ENCODE measurements at places on chromosomes 6 and 20.

DNA sequence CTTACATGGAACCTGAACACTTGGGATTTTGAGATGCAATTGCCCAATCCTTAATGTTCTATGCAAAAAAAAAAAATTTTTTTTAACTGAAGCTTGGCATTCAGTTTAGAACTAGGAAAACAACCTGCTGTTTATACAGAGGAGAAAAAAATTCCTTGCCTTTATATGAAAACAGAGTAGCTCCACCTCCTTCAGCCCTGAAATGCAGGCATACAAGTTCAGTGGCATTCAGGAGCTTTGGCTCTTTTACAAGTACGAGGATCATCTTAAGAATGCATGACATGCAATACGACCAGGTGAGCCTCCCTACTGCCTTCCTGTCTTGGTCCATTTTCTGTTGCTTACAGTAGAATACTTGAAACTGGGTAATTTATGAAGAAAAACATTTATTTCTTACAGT lies 20.4 kb downstream of the PAX1 start:
- DNase-seq, result no peak

DNA sequence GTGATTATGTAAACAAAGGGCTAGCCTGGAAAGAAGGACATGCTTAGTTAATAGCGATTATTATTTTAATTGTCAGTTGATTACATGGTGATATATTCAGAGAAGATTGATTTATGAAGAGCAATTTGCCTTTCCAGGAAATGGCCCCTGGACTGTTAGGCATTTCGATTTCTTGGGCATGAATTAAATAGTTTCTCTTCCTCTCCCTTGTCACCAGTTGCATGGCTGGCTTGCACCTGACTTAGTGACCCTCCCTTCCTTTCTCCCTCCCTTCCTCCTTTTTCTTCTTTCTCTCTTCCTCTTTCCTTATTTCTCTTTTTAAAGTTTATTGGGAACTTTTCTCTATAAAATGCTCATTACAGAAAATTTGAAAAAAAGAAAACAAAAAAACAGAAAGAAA lies 235.4 kb downstream of the CDC5L start:
- DNase-seq, result no peak

DNA sequence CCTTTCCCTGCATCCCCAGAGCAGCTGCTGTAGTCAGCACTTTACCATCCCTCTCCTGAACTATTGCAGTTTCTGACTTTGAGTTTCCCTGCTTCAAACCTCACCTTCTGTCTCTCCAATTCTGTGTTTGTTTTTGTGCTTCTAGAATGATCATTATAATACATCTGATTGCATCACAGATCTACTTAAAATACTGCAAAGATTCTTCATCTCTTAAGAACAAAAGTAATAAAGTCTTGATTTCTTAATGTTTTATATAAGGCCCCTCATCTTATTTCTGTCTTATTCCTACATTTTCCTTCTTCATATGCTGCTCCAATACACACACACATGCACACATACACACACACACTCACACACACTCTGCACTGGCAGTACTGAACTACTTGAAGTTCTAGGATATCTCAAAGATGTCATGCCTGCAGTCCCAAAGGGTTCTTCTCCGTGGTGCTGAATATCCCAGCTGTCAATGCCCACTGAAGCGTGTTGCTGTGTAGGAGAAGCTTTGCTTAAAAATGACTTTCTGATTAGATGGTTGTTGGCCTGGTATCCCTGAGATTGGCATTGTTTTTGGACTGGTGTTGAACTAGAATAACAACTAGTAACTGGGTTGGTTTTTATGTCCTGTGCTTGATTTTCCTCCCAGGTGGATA lies 97.2 kb downstream of the MAP3K4 start:
- no peak for DNase-seq

DNA sequence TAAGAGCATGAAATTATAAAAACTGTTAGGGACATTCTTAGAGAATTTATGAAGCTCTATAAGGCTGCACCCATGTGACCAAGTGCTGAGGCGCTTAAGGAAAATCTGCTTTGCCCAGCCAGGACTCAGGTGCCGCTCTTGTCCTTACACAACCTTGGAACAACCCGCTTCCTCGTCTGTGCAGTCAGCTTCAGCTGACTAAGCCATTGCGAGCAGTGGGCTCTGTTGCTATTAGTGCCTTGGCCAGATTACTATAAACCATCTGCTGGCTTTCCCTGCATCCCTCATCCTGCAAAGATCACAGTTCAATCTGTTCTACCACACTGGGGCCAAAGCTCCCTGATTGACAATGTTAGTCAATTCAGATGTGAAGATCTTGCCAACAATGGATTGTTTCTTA lies 89.1 kb upstream of the E2F3 start:
- no peak for DNase-seq

- DNase-seq, result no peak
These were observed 955 bp upstream of the SLC26A8 start for GRCh38 chr6:36025260-36025931.

GRCh38 chr6:28563430-28564095 lies 37.9 kb downstream of the GPX5 start:
- no peak for DNase-seq

DNA sequence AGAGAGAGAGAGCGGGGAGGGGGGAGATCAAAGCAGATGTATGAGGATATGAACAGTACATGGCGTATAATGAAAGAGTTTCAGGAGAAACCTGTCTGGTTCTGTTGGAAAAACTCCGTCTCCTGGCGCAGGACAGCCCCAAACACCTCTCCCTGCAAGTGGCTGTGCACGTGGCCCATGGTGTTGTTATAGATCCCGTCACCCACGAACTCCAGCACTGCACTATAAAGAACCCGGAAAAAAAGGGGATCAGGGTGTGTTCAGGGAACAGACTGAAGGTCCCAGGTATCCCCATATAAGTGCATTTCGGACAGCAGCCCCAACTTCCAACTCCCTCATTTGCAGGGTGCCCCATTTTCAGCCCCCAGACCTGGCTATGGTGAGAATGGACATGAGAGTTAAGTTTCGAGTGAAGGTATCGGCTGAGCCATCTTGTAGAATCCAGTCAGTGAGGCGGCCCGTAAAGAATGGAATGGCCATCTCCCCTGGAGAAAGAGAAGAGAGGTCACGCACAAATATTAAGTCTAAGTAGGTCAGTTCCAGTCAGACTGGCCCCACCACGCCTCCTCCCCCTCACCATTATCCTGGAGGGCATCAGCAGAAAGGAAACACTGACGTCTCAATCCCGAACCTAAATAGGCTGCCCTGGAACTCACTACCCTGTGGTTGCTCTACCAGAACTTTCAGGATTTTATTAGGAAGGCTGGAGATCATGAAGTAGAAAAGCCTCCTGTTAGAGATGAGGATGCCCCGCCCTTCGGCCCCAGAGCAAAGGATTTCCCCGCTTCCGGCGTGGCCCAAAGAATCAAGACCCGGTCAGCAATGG lies 1.3 kb downstream of the TAP1 start:
- no peak for DNase-seq

DNA sequence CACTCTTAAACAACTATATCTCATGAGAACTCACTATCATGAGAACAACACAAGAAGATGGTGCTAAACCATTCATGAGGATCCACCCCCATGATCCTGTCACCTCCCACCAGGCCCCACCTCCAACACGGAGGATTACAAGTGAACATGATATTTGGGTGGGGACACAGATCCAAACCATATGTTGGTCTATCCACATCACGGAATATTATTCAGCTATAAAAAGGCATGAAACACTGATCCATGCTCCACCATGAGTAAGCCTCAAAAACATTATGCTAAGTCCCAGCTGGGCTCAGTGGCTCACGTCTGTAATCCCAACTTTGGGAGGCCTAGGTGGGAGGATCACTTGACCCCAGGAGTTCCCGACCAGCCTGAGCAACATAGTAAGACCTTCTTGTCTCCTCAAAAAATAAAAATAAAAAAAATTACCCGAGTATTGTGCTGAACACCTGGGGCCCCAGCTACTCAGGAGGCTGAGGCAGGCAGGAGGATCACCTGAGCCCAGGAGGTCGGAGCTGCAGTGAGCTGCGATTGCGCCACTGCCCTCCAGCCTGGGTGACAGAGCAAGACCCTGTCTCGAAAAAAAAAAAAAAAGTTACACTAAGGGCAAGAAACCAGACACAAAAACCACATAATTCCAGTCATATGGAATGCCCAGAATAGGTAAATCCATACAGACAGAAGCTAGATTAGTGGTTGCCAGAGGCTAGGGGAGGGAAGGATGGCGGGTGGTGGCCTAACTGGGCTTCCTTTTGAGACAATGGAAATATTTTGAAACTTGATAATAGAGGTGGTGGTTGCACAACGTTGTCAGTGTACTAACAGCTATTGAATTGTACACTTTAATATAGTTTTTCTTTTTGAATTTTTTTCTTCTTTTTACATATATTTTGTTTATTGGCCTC lies 43.1 kb downstream of the ZNF217 start:
- no peak for DNase-seq

DNA sequence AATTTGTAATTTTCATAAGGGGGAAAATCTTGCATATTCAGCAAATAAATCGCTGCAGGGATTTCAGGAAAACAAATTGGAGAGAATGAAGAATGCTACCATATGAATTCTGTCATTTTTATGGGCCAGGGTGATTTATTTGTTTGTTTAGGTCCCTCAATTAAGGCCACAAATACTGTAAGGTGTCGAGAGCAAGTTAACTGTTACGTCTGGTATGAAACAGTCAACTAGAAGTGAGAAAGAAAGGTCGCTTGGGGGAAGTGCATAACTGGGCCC lies 166.9 kb upstream of the TSHZ2 start:
- no peak for DNase-seq

DNA sequence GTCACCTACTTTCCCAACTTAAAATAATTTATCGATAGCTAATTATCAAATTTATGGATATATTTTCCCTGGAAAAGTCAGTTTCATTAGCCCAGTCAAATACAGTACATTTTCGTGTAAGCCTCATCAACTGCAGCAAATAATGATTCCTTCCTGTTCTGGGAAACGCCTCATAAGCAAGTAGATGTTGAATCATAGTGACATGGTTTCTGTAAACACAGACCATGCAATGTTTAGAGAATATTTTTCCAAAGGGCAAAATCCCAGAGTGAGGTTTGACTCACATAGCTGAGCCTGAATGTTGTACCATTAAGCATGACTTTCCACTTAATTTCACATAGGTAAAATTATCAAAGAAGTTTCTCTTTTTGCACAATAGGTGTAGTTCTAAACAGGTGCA lies 16.7 kb upstream of the VNN1 start:
- no peak for DNase-seq

DNA sequence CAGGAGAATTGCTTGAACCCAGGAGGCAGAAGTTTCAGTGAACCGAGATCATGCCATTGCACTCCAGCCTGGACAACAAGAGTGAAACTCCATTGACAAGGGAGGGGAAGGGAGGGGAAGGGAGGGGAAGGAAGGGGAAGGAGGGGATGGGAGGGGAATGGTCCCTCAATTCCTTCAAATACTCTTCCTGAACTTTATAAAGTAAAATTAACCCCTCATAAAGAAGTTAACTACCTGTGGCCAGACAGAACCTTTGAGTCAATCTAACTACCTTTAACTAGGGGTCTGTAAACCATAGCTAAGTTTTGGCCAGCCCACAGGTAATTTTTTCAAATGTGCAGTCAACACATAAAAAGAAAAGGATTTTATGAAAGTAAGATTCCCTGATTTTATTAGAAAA lies 131.0 kb downstream of the ZMYND8 start:
- no peak for DNase-seq

- no peak for DNase-seq
These were observed 126.2 kb upstream of the EYA4 start for GRCh38 chr6:133114973-133115372.

DNA sequence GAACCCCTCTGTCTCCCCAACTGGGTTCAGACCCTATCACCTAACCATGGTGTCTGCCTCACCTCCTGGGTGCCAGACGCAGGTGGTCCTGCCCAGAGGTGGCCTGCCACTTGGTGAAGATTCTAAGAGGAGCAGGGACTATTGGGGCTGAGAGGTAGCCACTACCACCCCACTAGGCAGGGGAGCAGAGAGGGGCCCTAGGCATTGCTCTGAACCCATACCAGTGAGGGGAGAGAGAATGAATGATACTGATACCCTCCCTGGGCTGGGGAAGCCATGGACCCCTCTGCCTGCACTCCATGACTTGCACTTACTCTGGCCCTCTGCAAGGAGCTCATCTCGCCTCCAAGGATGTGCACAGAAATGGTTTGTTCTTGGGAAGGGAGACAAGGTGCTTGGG lies 31.7 kb upstream of the SPDEF start:
- no peak for DNase-seq

- DNase-seq, result no peak
These were observed 162.6 kb upstream of the DTNBP1 start for GRCh38 chr6:15825332-15825930.

GRCh38 chr20:63092660-63093215 lies 86.0 kb upstream of the BHLHE23 start:
- no peak for DNase-seq

- DNase-seq, result peak; percentile 85
These were observed 10.8 kb downstream of the BACH2 start for GRCh38 chr6:90285611-90286381.

- no peak for DNase-seq
These were observed 1.9 kb upstream of the FUCA2 start for GRCh38 chr6:143513410-143513809.

DNA sequence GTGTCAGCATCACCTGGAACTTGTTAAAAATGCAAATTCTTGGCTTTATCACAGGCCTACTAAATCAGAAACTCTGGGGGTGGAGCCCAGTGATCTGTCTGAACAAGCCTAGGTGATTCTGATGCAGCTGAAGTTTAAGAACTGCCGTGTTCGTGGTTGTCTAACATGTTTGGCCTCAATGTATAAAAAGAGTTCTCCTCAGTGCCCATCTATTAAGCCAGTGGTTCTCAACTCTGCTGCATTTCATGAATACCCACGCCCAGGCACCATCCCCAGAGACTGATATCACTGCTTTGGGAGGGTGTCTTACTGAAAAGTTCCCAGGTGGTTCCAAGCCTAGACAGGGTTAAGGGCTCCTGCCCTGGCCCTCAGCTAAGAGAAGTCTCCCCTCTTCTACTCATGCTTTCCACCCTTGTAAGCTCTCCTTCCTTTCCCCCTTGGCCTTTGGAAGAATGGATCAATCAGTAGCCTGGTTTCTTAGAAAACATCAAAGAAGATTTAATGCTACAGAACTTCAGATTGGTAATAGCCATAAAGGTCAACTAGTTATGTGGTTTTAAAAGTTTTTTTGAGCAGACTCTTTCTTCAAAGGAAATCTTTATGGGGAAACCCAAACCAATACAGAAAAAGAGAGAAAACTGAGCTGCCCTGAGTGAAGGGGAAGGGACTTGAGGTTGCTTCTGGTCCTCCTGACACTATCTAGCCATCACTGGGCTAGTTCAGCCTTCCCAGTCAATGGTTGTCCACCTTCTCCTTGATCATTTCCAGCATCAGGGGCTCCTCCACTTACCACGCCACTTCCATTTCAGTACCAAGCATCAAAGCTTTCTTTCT lies 38.9 kb upstream of the TNFAIP3 start:
- DNase-seq, result no peak

- peak; percentile 30 for DNase-seq
These were observed 1.0 kb upstream of the NXT1 start for GRCh38 chr20:23349338-23350195.

GRCh38 chr6:138601128-138601527 lies 101.8 kb upstream of the NHSL1 start:
- no peak for DNase-seq
